ENCODE measurements at places on chromosomes 2 and 18.

GRCh38 chr2:222214885-222215284 is 83.9 kb downstream of the PAX3 start:
- no peak for DNase-seq

- DNase-seq = no peak
Measured at GRCh38 chr2:83055376-83056010, 1403.6 kb downstream of the SUCLG1 start.

GRCh38 chr2:133287709-133288108 is 280.6 kb downstream of the NCKAP5 start:
- DNase-seq = no peak

GRCh38 chr2:170013802-170014551 is 164.0 kb upstream of the MYO3B start:
- DNase-seq = no peak

GRCh38 chr2:61151436-61151835 is 10.6 kb upstream of the C2orf74 start:
- no peak for DNase-seq

GRCh38 chr2:85827879-85828569 is 60.8 kb downstream of the ST3GAL5 start:
- DNase-seq = no peak

- DNase-seq = no peak
Measured at GRCh38 chr18:78934551-78935225, 44.9 kb upstream of the SALL3 start.
